ENCODE measurements at places on chromosomes 3 and 15.

DNA sequence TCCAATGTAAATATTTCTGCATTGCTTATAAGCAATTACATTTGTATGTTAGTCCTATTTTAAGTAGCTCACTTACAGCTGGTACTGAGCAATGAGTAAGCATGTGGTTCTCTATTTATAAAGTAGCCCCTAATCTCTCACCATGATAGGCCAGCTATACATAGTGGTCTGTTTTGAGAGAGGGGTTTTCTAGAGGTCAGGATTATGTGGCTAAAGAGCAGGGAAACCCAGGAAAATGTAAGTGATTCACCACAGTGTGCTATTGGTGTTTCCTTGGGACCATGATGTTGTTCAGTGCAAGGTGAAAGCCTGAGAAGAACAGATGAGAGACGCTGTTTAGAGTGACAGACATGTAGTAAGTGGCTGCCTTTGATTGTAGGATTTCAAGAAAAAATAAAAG is 26.4 kb downstream of the RBMS3 start:
- no peak for DNase-seq

DNA sequence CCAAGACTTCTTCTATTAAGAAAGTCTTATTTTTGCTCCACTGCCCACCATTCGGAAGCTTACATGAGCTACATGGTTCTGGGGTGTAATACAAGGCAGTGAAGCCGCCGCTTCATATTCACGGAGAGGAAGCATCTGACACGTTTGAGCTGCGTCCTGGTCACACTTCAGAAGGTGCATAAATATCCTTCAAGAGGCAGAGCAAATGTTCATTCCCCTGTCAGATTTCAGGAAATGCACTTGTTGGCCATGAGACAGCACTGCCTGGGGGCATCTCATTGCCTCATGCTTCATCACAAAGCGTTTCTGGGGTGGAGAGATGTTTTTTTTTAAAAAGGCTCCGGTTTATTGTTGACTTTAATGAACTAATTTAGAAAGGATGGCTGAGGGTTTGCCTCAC is 119.9 kb downstream of the CADPS start:
- DNase-seq = peak; percentile 43

GRCh38 chr15:74383695-74384565 is 16.5 kb upstream of the CYP11A1 start:
- DNase-seq = peak; percentile 81

DNA sequence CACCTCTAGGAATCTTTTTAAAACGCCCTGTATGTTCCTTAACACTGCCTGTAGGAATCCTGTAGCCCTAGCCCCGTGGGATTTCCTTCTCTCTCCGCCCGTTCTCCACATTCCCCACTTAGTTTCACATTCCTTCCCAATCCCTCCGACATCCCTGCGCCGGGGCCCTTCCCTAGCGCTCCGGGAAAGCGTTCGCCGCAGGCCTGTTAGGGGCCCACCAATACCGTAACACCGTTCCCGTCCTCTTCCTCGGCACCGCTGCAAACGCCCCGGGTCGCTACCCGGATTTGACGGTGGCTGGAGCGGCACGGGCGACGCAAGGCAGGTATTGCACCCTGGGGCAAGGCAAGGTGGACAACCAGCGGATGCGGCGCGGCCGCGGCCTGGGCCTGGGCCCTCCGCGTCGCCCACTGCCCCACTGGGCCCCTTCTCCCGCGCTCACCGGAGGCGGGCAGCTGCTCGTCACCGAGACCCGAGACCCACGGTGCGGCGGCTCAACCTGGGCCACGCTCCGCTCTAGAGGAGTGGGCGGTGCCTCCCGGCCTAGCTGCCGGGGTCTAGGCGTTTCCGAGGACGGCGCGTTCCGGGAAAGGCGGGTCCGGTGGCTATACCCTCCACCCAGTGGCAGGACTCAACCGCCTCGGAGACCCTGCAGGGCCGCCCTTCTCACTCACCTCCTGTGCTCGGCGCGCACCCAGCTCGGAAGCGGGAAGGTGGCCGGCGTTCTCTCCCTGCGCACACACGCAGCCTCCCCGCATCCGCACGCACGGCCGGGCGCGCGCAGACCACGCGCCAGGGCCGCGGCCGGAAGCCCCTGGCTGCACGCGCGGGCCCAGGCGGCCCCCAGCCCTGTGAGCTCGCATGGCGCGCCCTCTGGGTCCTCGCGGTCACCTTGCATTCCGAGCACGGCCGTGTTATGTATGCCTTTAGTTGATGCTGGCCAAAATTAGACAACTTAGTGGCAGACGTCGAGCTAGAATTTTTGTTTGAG is at the start of gene B3GALNT1:
TSS of gene B3GALNT1 (minus strand) at position 789 of the 991 bp plus-strand sequence. CDS start 18,595 bp downstream, outside the sequence.
- peak; percentile 51 for DNase-seq

DNA sequence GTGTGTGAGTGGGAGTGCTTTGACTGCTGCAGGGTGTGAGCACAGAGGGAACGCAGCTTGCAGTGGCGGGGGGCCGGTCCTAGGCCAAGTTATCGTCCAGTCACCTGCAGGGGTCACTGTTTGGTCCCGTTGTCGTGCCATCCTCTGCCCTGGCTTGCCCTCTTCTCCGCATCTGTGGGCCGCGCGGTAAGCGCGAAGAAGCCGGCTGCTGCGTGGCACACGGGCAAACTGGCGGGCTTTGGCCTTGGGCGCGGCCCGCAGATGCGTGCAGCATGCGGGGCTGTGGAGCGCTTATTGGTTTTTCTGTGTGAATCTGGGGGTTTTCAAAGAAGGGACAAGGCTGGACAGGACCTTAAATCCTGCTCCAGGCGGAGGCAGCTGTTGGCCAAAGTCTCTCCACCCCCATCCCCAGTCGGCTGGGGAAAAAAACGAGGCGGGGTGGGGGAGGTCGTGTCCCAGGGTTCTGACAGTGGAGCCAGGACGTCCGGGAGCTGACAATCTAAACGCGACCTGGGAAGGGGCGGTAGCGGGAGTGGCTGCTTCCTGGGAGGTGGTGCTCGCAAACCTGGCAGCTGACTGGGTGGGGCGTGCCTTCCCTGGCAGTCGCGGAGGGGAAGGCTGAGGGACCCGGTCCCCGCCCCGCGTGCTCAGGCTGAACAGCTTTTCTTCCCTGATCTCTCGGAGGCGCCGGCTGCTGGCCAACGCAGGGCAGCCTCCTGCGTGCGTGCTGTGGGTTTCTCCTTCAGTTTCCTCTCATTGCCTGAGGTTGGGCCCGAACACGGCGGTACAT is 39.7 kb upstream of the VEPH1 start:
- peak; percentile 48 for DNase-seq

GRCh38 chr3:50320853-50321335 is 1.7 kb downstream of the HYAL2 start:
- DNase-seq = peak; percentile 15

- DNase-seq = no peak
Measured at GRCh38 chr15:77768107-77768506, 135.4 kb upstream of the LINGO1 start.

- DNase-seq = peak; percentile 83
Measured at GRCh38 chr3:112293368-112294321, at the start of gene SLC9C1. SLC9C1 (minus strand) TSS chr3:112294216; CDS start chr3:112286791, 7,425 bp downstream.

GRCh38 chr3:17670749-17671148 is 71.7 kb downstream of the TBC1D5 start:
- DNase-seq = no peak

GRCh38 chr15:89019436-89019835 is 68.8 kb upstream of the ABHD2 start:
- DNase-seq = no peak

- no peak for DNase-seq
Measured at GRCh38 chr3:119279101-119279554, 15.1 kb upstream of the ARHGAP31 start.

- no peak for DNase-seq
Measured at GRCh38 chr15:100275641-100276040, 66.1 kb downstream of the ADAMTS17 start.

DNA sequence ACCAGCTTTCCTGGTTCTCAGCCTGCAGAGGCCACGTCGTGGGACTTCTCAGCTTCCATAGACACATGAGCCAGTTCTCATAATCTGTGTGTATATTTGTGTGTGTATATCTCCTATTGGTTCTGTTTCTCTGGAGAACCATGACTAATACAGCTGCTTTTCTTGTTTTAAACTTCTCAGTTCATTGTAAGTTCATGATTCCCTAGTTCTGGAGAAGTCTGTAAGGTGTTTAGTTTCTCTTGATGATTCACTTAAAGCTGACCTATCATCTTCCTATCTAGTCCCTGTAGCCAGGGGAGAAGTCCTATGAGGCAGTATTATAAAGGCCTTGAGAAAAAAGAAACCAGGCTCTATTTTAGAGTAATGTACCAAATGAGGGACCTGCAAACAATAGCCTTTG is 147.7 kb downstream of the RYR3 start:
- DNase-seq = peak; percentile 80

DNA sequence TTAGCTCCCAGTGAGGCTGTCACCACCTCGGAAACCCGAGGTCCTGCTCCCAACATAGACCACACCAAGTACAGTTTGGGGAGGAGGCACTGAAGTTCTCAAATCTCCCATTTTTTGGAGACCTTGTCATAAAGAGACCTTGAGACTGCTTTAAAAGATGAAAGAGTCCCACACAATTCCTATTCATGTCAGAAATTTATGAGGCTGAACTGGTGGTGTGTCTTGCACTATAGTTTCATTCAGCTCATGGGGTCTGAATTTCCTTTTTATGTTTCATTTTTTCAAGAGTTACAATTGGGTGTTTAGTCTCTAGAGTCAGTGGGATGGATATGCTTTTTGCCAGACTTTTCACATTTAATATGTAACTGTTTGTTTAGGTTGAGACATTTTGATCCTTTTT is 318.1 kb upstream of the LRRFIP2 start:
- DNase-seq = no peak

DNA sequence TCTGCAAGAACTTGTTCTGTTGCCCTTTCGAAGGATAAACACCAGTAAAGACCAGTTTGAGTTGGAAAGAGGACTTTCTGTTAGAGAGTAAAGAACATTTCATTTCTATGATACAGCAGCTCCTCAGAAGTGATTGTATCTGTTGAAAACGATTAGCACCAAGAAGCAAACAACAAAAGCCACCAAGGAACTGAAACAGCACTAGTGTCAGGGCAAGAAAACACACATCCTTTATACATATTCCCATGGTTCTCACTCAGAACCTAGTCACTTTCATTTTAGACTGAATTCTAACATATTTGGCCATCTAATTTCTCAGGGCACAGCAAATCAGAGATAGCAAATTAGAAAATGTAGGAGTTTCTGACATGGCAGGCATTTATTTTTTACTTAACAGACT is 116.1 kb downstream of the ATP1B3 start:
- peak; percentile 20 for DNase-seq

- peak; percentile 55 for DNase-seq
Measured at GRCh38 chr15:99911816-99912215, 178.6 kb upstream of the LYSMD4 start.

DNA sequence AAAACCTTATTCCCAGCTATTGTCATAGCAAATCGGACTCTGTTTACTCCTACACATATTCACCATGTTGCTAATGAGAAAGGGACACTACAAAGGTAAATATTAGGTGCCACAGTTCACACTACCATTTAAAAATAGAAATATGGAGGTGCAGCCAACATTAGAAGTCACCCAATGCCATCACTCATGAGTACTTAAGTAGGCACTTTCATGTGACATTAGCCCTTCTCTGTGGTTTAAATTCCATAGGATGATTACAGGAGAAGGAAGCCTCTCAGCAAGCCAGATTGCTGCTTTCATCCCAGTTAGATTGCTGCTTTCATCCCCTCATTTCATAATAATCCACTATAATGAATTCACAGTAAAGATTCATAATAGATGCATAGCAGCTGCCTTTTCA is 376.8 kb upstream of the ALCAM start:
- DNase-seq = no peak

DNA sequence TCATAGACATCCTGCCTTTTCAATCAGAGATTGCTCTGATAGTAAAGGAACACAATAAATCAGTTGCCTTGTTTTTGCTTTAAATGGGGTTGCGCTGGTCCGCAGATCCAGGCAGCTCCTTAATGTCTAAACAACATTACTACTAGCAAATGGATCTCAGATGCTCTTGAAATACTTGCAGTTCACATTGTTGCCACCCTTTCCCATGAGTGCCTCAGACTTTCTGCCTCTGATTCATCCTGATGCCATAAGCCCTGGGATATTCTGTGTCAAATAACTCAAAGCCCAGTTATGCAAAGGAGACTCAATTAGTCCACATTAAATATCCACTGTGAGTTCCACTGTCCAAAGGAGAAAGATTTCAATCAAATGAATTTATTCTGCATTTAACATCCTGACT is 196.7 kb downstream of the PLCH1 start:
- peak; percentile 91 for DNase-seq

GRCh38 chr15:36066757-36067156 is 512.7 kb upstream of the CDIN1 start:
- DNase-seq = no peak

DNA sequence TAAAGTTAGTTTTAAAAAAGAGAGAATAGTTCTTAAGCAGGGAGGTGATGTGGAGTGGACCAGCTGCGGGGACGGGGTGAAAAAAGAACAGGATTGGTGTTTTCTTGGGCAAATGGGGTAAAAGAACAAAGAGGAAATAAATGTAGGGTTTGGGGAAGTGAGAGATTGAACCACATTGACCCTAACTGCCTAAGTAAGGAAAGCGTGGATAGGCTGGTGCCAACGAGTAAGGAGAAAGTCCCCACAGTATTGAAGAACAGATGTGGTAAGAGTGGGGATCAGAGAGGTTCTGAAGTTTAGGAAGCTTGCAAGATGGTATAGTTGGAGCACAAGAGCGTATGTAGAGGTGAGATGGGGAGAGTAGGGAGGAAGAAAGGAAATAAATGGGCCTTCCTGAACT is 17.0 kb downstream of the IREB2 start:
- no peak for DNase-seq

GRCh38 chr3:52299879-52300611 is 12.4 kb downstream of the GLYCTK start:
- no peak for DNase-seq

DNA sequence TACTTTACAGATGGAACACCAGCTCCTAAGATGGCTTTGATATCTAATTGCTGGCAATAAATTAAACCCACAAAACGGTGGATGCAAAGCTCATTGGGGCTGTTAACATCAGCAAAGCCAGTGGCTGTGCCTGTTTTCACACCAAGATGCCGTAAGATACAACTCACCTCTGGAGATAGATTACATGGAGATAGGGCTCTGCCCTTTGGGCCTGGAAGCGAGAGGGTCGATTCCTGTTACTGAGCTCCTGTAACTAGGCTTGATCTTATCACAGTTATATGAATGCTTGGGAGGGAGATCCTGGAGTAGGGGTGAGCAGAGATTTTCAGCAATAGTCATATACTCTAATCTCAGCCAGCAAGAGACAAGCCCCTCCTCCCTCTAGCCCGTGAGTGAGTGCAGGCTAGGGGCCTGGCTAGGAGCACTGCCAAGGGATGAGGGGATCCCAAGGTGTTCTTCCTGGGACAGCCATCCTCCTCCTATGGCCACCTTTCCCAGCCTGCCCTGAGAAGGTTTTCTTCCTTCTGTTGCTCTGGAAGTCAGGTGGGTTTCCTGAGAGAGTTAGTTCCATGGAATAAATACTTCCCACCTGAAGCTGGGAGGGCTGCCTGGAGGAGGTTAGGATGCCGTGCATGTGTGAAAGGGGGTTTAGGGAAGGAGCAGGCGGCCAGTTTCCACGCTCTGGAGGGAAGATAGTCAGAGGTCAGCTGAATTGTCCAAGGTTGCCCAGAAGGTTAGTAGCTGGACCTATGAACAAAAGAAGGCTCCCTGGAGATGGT is 18.1 kb upstream of the DOCK3 start:
- no peak for DNase-seq

Measured in renal cortical epithelial cell (primary cell).